ENCODE measurements at places on chromosomes 3 and 15. TPM values are rescaled to one million over a fixed set of nuclear protein-coding genes. Genes with fewer than 3 reads are reported as not detected.

DNA sequence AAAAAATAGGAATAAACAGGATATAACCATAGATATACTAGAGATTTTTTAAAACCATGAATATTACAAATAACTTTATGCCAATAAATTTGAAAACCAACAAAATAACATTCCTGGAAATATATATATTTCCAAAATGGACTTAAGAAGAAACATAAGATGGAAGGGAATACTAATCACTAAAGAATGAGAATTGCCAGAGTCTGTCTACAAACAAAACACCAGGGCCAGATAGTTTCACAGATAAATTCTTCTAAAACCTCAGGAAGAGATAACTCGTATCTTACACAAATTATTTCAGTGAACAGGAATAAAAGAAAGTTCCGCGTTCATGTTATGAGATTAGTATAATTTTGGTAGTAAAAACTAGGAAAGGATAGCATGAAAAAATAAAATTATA, 107.3 kb downstream of the HERC1 start:
- no peak for DNase-seq
- H3K4me3 ChIP-seq: no peak overlapping the region
- no peaks in the 10 kb centered on the region for H3K27me3 ChIP-seq
- H3K27ac ChIP-seq: no peak overlapping the region

GRCh38 chr3:56121716-56122115, 346.6 kb downstream of the ERC2 start:
- H3K27me3 ChIP-seq: no peaks in the 10 kb centered on the region
- H3K36me3 ChIP-seq: no peaks in the 10 kb centered on the region
- H3K4me1 ChIP-seq: no peaks in the 10 kb centered on the region

DNA sequence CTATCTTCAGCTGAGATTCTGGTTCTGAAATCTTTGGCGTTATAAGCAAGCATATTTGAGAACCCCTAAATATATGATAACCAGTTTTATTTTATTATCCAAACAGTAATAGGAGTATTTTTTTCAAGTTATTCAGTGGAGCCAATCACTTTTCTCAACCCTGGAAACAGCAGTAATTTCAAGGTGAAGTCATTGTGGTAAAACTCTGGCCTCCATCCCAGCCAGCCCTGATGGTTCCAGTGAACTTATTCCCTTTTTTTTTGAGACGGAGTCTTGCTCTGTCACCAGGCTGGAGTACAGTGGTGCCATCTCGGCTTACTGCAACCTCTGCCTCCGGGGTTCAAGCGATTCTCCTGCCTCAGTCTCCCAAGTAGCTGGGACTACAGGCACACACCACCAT, 545.4 kb upstream of the IL12A start:
- H3K36me3 ChIP-seq: no peaks in the 10 kb centered on the region
- no peaks in the 10 kb centered on the region for H3K27me3 ChIP-seq
- H3K27ac ChIP-seq: no peak overlapping the region
- no peak for DNase-seq
- H3K4me3 ChIP-seq: no peak overlapping the region

- H3K36me3 ChIP-seq: no peaks in the 10 kb centered on the region
- H3K27me3 ChIP-seq: no peaks in the 10 kb centered on the region
- no peak overlapping the region for H3K4me3 ChIP-seq
Observed at GRCh38 chr15:82933576-82933975, 18.9 kb downstream of the HOMER2 start.

Gene TLR9
- total RNA-seq: 26.5 TPM

- H3K36me3 ChIP-seq: no peaks in the 10 kb centered on the region
- peaks cover 6% of the 10 kb centered on the region for H3K4me1 ChIP-seq
- no peak overlapping the region for H3K4me3 ChIP-seq
- H3K27me3 ChIP-seq: no peaks in the 10 kb centered on the region
- DNase-seq: peak; percentile 61
Observed at GRCh38 chr3:123292321-123293310, 90.9 kb downstream of the SEC22A start.

Measured in Karpas-422 (cell line).